NCI-H1417 treated with DMSO at 0.1 percent for 48 hours (cell line): ENCODE measurements at places on chromosomes 1 and 21.

- no peak for DNase-seq
Measured at GRCh38 chr1:41802532-41803501, 115.9 kb downstream of the HIVEP3 start.

GRCh38 chr1:14474856-14475255 is 123.6 kb upstream of the KAZN start:
- DNase-seq: no peak

DNA sequence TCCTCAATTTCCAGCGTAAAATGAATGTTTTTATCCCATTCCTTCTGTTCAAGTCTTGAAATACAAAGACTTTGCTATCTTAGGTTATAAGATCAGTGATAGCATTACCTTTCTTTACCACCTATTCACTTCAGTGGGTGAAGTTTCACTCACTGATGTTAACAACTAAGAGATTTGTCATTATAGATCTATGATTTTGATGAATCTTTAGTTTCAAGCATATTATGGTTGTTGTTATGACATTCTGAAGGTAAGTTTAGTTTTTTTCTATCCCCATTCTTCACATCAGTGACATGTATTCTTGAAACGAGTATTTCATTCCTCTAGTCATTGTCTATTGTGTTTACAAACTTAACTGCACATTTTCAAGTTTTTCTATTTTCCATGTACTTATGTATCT is 182.5 kb downstream of the ATP6V1G3 start:
- DNase-seq: no peak

- DNase-seq: no peak
Measured at GRCh38 chr1:48870596-48870995, 93.9 kb upstream of the BEND5 start.

GRCh38 chr1:155210314-155211104 is 2.0 kb downstream of the MTX1 start:
- no peak for DNase-seq

DNA sequence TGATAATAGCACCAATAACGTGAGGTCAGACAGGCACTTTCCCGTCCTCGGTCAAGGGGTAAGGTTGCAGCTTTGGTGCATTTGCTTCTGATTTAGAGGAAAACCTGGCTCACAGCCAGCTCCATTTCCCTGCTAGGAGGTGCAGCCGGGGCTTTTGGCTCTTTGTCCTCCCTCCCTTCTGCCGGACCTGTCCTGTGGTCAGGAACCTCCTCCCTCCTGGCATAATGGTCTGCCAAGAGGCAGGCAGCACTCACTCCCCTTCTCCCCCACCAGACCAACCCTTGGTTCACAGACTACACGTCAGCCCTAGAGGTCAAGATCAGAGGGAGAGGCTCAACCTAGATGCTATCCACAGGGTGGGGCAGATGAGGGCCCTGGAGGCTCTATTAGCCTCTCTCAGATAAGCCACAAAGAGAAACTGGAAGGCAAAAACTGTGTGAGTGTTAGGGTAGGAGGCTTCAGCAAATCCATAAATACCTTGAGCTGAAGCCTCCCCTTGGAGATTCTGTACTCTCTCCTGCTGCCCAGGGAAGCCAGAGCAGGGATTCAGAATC is 64.8 kb downstream of the PLXNA2 start:
- no peak for DNase-seq

DNA sequence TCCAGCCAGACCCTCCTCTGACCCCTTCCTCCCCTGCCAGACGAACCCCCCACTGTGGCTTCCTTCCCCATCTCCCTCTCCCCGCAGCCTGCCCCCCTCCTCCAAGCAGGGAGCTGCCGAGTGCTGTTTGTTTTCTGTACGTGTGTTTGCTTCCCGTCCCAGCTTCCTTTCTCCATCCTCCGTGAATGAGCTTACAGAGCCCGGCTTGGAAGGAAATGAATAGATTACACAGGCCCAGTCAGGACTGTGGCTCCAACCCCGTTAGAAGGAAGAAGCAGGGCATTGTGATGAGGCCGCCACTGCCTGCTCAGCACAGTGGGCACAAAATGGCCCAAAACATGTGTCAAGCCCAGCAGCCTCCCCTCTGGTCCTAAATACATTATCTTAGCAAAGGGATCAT is 123.2 kb downstream of the IGSF21 start:
- no peak for DNase-seq

DNA sequence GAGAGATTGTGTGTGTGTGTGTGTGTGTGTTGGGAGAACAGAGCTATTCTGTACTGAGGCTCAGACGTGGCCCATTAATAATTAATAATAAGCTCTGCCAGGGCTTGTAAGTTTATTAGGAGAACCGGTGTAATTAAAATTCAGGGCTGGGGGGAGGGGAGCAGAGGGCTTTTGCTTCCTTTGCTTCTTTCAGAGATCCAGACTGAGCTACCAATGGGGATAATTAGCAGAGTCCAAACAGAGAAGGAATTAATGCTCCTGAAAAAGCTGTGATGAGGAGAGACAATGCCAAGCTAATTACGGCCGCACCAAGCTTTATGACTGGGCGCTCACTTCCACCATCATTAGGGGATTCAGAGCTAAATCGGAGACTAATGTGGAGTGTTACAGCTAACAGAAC is 4.5 kb downstream of the SYT6 start:
- no peak for DNase-seq

- DNase-seq: no peak
Measured at GRCh38 chr1:188769181-188769580, 1708.5 kb downstream of the BRINP3 start.

DNA sequence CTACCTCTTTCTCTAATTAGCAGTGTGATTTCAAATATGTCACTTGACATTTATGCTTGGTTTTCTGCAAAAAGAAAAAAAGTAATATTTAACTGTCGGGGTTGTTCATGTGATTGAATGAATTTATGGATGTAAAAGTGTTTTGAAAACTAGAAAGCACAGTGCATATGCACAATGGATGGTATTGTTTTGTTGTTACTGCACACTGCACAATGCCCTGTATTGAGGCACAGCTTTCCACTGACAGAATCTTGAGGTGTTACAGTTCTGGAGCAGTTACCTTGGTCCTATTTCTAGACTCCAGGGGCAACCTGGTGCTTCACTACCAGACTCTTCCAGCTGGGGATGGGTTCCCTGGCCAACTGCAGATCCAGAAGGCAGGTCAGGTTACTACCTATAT is 116.8 kb upstream of the L1TD1 start:
- no peak for DNase-seq

GRCh38 chr1:35884934-35885333 is 1.9 kb downstream of the AGO1 start:
- no peak for DNase-seq

DNA sequence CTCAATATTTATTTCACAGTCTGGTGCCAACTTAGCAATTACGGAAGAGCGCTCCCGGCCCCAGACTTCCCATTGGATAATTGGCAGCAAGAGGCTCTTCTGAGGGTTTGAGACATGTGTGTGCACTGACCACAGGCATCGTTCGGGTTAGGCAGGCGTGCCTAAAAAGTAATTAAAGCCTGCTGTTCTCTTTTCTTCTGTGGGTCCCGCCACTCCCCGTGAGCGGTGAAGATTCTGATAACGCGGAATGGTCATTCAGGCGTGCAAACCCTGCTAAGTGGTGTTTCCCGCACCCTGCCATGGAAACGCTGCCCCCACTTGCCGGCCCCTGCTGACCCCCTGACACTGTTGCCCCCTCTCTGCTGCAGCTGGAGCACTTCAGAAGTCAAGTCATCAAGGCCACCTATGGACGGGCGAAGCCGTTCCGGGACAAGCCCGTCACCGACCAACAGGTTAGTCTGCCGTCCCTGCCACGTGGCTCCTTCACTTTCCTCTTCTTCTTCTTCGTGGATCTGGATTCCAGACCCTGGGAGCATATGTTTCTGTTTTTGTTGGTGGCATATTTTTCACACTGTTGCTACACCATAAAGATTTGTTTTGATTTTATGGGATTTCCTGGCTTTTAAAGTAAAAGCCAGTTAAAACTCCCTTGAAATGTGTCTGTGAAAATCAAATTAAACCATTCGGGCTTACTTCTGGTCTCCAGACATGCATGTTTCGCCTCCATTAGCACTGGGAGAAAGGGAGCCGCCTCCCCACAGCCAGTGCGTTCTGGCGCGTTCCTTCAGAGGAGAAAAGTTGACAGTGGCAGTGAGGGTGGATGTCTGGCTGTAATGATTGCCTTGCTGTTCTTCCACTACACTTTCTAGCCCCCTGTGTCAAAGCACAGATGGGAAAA is 79.9 kb downstream of the FHAD1 start:
- peak; percentile 30 for DNase-seq

DNA sequence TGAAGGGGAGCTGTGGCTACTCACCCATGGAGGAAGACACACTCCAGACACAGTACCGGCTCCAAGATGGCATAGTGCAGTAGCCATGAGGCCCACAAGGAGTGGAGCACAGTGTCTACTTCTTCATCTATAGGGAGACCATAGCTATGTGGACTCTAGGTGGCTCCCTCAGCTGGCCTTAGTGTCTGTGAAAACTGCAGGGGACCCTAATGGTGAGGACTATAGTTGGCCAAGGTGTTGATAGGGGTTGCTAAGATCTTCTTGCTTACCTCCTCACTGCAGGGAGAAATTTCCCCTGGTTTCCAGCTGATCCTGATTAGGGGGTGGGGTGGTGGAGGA is 58.9 kb downstream of the DIPK1A start:
- DNase-seq: no peak

GRCh38 chr1:107404756-107405155 is 263.9 kb downstream of the NTNG1 start:
- no peak for DNase-seq

DNA sequence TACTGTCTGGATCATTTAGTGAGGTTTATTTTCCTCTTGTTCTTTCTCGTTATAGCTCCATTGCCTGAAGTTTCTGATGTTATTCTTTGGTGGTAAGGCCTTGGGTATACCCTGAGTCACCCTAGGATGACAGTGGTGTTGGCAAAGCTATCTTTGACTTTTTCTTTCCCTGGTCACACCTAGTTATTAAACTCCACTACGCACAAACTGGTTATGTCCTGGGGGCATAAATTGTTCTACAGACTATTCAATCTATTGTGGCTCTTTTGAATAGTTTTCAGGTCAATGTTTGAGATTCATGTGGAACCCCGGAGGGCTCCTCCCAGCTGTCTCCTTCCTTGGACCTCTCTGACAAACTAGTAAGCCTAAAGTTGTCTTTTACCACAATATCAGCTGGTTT is 157.7 kb downstream of the SLC35F3 start:
- no peak for DNase-seq

GRCh38 chr1:63807046-63807445 is 33.2 kb downstream of the ROR1 start:
- DNase-seq: no peak

- DNase-seq: no peak
Measured at GRCh38 chr1:178055093-178055492, 38.8 kb upstream of the RASAL2 start.

DNA sequence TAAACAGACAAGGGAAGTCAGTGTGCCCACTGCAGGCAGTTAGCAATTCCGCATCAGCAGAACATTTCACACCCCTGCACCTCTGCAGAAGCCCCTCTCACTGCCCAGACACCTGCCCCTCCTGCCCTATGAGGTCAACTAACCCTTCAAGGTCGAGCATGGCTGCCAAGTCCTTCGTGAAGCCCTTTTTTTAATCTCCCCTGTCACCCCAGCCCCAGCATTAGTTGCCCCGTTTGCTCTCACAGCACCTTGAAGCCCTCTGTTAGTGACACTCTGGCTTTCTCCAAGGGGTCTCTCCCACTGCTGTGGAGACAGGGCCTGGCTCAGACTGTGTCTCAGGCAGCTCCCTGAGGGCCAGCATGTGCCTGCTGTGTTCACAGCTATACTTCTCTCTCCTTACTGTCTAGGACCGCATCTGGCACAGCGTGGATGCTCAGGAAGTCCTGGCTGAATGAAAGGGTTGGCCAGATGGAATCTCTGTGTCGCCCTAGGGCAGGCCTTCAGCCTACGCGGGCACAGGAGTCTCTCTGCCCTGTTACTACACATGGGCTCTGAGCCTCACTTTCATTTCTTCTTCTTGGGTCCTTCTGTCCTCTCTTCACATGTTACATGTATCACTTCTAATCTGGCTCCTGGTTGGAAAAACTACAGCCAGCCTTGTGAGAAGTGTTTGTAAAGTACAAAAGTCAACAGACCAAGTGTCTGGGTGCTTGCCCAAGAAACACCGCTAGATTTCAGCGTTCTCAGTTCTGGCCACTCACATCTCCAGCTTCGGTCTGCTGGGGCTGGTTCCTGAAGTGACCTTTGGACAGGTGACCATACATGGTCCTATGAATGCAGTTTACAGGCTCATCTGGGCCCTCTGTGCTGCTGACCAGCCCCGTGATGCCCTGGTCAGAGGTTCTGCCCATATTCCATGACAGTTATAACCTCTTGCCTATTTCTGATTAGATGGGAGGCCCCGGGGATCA is 19.7 kb downstream of the SLC2A1 start:
- DNase-seq: no peak

DNA sequence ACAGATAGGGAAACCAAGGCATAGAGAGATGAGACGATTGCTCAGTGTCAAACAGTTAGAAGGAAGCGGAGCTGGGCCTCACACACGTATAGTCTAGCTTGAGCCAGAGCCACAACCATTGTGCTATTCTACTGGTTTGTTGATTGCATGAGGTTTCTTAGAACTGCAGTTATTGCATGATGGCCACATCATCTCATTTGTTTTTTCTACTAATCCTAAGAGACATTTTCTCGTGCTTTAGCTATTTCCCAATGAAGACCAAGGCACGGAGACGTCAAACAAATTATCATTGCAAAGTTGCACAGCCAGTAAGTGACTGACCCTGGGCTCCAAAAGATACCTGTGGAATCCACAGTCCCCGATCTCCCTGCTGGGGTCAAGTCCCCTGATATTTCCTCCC is 25.1 kb upstream of the ZNF362 start:
- no peak for DNase-seq
